ENCODE measurements at places on chromosomes 12 and 14.
A peak's percentile ranks its signal among the peaks of the same experiment; 100 is the strongest.

DNA sequence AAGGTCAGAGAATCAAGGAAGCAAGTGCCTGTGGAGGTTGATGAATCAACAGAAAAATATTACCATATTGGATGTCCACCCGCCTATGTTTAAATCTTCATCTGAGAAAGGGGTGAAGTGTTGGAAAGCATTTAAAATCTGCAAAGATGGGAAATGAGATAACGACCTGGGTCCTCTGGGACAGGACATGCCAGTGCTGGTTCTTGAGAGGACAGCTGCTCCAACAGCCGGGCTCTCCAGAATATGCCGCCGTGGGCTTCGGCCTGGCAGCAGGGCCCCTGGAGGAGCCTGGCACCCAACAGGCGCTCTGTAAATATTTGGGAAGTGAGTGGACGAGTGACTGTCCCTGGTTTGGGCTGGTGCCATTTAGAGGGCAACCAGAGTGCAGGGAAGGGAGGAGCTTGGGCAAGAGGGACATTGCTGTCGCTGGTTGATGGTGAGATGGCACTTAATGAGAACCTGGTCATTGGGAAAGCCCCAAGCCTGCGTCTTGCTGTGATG, 129.9 kb downstream of the KCNA5 start:
- no peak for DNase-seq

DNA sequence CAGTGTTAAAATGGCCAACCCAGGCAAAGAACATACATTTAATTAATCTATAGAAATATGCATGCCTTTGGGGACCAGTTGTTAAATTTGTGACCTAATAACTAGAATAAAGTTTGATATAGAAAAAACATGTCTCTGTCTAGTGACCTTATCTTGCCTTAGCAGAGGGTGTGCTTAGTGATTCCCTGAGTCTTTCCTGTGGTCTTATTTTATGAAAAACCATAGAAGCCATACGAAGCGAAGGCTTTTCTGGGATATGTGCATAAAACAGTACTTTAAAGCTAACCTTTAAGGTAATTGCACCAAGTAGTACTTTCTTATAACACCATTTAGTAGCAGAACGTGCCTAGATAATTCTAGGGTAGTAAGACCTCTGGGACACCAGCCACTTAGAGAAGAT, 379.4 kb downstream of the ZFP36L1 start:
- DNase-seq: no peak

- DNase-seq: no peak
Measured at GRCh38 chr14:70283156-70283555, 76.3 kb downstream of the COX16 start.

GRCh38 chr14:32404784-32405573, 75.9 kb downstream of the AKAP6 start:
- no peak for DNase-seq

- no peak for DNase-seq
Measured at GRCh38 chr14:59306775-59307174, 118.3 kb downstream of the DAAM1 start.

DNA sequence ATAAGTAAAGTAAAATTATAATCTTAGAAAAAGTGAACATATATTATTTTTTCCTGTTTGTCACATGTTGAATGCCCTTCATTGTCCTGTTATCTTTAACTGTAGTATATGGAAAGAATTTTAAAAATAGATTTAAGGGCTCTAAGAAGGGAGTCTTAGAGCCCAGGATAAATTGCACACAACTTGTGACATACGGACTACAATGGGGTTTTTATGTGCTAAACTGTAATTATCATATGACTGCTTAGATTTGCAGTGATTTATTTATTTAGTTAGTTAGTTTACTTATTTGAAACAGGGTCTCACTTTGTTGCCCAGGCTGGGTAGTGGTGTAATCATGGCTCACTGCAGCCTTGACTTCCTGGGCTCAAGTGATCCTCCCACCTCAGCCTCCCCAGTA, 187.8 kb upstream of the HMGA2 start:
- DNase-seq: no peak

DNA sequence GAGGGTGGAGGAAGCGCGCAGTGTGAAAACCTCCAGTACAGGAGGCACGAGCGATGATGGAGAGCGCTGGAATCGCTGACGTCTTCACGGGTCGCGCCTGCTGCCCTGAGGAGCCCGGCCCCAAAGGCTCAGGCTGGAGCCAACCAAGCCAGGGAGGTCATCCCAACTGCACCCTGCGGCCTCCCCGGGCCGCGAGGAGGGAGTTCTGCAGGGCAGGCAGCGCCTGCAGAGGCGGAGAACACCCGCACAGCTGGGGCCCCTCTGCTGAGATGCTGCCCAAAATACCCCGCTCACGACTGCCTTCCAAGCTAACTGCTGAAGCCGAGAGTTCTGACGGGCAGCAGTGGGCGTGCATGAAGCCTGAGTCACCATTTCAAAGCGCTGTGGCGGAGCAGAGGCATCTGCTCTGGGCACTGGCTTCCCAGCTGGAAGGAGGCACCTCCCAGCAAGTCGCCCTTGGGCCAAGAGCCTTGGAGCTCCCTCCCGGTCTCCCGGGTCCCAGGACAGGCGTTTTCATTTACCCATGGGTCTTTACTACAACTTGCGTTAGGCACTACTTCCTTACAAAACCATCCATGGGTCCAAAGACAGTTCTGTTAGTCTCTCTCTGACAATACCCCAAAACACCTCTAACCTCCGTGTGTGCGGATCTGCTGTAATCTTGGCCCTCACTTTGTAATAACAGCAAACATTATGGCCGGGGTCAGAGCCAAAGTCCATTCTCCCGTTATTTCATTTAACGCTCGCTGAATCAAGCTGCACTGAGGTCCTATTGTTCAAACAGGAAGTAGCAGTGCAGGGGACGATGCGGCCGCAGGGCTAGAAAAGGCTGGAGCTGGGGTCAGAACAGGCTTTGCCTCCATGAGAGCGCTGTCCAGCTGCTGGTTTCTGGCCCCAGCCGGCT, 60.1 kb upstream of the RIMBP2 start:
- DNase-seq: no peak

DNA sequence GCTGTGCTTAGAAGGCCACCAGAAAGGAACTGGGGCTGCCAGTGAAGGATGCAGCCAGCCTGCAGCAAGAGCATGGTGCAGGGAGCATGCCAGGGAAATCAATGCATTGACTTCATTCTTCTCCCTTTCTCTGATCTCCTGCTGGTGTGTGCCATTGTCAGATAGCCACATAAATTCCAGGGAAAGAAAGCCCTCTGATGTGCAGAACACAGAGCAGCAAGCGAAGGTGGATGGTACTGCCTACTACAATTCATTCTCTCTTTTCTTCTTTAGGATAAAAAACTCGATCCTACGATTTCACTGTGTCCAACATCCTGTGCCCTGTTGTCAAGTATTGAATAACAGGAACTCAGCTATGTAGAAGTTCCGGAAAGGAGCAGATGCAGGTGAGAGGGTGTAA, 446.7 kb upstream of the TMEM132C start:
- no peak for DNase-seq

- DNase-seq: no peak
Measured at GRCh38 chr12:2248901-2249381, 196.2 kb downstream of the CACNA1C start.

DNA sequence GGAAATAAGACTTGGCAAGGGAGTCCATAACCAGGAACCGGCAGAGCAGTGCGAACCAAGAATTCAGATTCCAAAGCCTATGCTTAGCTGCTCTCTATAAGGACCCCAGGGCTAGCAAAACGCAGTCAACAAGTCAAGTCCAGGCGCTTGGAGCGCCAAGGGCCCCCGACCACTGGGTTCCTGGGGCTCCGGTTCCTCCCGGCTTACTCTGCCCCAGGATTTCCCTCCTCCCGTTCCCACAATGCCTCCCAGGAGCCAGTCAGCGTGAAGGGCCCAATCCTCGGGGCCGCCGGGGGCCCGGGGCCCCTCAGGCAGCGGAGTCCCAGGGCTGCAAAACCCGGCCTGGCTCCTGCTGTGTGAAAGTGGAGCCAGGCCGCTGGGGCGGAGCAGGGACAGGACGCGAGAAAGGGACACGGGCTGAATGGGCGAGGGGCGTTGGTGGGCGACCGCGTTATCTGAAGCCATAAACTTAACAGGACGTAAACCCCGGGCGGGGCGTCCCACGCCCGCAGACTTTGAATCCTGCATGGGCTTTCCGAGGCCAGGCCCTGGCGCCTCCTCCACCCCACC, 1.5 kb downstream of the KRT8 start:
- DNase-seq: no peak

DNA sequence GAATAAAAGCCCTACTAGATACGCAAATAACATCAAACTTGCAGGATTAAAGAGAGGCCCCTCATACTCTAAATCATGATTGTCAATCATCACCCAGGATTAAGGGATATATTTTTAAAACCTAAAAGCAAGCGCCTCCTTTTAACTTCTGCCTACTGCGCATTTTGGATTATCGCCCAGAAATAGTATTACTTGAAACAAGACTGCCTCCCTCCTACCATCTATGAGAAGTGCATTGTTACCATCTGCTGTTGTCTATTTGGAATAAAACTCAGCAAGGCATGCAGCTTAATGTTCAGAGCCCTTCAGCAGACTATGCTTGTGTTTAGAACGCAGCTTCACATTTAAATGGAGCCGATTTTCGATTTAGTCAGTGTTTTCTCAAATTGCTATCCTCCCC, 79.6 kb downstream of the EXOC5 start:
- DNase-seq: no peak

- DNase-seq: no peak
Measured at GRCh38 chr12:100391856-100392255, 35.0 kb downstream of the SLC17A8 start.

DNA sequence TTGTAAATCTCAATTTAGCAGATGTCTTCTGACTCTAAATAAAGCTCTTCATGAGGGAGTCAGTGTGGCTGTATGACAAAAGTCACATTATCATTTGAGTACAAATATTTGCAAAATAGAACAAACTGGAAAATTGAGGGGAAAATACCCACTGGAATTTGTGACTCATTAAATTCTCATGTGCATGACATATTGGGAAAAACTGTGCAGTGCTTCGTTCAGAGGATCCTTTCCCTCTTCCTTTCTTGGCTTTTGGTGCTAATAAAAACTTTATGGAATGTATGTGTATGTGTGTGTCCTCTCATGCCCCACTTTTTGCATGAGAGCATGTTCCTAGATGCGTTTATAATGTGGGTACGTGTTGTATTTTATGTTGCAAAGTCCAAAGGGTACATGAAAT, 267.8 kb downstream of the KTN1 start:
- no peak for DNase-seq

GRCh38 chr14:59303216-59303615, 114.7 kb downstream of the DAAM1 start:
- no peak for DNase-seq

- no peak for DNase-seq
Measured at GRCh38 chr14:55212634-55213033, 21.2 kb upstream of the DLGAP5 start.

GRCh38 chr12:116125084-116125483, 152.4 kb downstream of the MED13L start:
- no peak for DNase-seq

DNA sequence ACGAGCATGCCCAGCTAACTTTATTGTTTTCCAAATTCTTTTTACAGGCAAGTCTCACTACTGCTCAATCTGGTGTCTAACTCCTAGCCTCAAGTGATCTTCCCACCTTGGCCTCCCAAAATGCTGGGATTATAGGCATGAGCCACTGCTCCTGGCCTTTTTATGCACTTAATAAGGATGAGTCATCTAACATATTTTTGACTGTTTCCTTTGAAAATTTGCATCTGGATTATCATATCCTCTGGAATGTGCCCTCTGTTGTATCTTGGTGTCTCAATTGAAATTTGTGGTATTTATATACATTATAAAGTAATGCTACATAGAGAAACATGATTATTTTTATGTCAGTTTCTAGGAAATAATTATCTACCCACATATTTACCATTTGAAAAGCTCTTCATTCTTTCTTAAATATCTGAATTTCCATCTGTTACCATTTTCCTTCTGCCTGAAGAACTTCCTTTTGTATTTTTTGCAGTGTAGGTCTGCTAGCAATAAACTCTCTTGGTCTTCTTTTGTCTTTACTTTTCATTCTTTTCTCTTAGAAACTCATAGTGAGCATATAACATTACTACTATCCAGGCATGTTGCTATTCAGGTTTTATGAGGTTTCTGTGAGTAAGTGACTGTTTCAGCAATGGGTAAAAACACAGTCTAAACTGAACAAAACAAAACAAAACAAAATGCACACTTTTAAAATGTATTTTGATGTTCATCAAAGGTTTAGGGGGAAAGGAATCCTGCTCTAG, 52.8 kb upstream of the CNOT2 start:
- no peak for DNase-seq

DNA sequence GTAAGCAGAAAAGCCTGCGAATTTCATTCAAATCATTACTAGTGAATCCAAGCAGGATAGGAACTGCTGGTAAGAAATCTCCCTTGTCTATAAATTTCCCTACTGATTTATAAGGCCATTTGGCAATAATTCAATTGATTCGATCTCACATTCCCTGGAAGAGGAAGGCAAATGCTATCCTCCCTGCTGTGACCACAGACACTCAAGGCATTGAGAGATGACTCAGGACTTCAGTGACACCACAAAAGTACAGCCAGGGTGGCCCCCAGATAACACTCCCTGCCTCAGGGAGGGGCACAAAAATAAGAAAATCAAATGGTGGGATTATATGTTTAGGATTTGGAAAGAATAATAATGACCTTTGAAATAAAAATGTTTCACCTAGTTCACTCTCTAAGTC, 162.7 kb downstream of the GRIP1 start:
- DNase-seq: no peak

- no peak for DNase-seq
Measured at GRCh38 chr12:101039848-101040531, 170.0 kb downstream of the SLC5A8 start.

GRCh38 chr14:84610086-84610485, 919.9 kb upstream of the FLRT2 start:
- DNase-seq: no peak

DNA sequence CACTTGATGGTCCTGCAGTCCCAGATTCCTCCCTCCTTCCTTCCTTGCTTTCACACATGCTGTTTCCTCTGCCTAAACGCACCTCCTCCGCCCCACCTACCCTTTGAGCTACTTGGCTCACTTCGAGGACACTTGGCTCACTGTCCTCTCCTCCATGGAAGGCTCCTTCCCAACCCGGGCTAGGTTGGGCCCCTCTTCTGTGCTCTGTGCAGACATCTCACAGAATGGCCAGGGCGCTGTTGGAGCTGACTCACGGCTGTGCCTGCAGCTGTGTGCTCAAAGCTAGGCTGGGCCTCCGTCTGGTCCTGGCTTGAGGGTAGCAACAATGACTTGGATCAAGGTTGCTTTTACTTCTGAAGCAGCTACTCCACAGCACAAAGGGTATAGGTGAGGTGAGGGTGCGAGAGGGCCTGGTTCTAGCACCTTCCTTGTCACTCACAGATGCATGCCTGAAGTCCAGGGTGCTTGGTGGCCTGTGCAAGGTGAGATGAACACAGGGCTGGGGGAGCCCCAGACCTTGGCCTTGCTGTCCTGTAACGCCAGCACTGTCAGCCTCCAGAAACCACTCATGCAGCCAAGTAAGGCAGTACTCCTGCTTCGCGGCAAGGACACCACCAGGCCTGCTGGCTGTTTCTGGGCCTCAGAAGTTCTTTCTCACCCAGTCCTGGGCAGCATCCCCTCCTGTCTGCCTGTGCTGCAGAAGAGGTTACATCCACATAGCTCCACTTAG, 61.8 kb downstream of the GALNT16 start:
- no peak for DNase-seq

GRCh38 chr14:58298477-58299400, at the start of gene ARID4A:
Gene ARID4A, plus strand, starts transcription at chr14:58298555. Its CDS starts 1,300 bp downstream, at chr14:58299855.
- DNase-seq: peak; percentile 73

GRCh38 chr14:77024171-77024691, 4.3 kb downstream of the IRF2BPL start:
- peak; percentile 59 for DNase-seq
